Upper lobe of left lung (tissue), 6 donors: ENCODE measurements at places on chromosomes 5 and 9. TPM values are rescaled to one million over a fixed set of nuclear protein-coding genes. Genes with fewer than 3 reads are reported as not detected.

GZMA gene
- total RNA-seq: 4.1 TPM

GRCh38 chr9:19138084-19138483 lies 10.8 kb upstream of the PLIN2 start:
- no peak for DNase-seq

DNA sequence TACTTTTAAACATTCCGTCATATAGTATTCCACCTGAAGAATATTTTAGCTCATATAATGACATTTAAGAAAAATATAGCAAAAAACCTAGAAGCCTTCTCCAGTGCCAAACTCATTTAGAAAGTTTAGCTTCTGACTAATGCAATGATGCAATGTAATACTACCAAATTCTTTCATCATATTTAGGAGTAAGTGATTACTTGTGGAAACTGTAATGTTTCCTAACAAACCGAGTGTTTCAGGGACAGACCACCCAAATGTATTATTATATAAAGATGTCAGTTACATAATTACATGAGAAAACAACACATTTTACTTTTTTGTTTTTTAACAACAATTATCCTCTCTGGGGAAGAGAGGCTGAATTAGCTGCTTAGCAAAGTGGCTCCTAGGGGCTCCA lies 316.2 kb downstream of the ARL15 start:
- no peak for DNase-seq

GRCh38 chr9:124860582-124861341 lies 995 bp downstream of the RPL35 start:
- no peak for DNase-seq

DNA sequence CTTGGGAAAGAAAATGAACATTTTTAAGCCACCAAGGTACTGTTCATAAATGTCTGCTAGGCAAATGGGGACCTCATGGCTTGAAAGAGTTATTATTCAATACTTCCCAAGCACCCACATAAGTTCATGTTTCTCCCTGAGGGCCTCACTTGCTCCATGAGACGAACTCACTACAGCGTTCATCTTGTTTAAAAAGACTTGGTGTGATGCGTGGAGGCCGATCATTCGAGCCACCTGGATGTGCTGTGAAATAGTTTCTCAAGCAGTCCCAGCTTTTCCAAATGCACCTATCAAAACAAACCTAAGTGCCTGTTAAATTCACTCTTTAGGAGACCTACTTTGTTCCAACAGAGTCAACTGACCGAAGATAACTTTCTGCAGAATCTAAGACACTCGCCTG lies 103.2 kb downstream of the LHFPL2 start:
- no peak for DNase-seq

IL9 gene
- total RNA-seq: not detected

GRCh38 chr5:141845371-141845851 lies 32.8 kb downstream of the PCDH1 start:
- DNase-seq: no peak

RAB3C gene
- 0.09 TPM for total RNA-seq

DNA sequence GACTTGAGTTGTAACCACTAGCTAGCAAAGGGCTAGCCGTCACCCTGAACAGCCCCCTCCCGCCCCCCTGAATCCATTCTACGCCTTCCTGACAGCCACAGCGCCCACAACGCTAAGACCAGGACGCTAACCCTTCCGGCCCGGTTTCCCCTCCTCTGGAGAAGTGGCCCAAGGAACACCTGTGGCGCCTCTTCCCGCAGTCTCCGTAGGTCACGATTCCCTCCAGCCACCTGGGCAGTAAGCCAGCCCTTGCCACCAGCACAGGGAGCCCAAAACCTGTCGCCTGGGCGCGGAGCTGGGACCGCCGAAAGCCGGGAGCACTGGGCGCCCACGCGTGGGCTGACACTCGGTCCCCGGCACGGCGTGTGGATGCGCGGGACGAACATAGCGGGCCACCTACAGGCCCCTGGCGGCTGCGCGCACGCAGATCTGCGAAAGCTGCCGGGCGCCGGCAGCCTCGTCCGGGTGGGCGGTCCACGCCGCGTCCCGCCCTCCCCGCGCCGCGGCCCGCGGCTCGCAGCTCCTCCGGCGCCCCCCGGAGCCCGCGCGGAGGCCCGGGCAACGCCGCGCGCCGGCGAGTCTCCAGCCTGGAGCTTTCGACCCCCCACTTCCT lies 596 bp downstream of the IRF1 start:
- DNase-seq: peak; percentile 63

- peak; percentile 42 for DNase-seq
Observed at GRCh38 chr5:176611435-176611834, 1.5 kb upstream of the GPRIN1 start.

GRCh38 chr5:136375920-136376319 lies 10.6 kb upstream of the TRPC7 start:
- DNase-seq: no peak

DNA sequence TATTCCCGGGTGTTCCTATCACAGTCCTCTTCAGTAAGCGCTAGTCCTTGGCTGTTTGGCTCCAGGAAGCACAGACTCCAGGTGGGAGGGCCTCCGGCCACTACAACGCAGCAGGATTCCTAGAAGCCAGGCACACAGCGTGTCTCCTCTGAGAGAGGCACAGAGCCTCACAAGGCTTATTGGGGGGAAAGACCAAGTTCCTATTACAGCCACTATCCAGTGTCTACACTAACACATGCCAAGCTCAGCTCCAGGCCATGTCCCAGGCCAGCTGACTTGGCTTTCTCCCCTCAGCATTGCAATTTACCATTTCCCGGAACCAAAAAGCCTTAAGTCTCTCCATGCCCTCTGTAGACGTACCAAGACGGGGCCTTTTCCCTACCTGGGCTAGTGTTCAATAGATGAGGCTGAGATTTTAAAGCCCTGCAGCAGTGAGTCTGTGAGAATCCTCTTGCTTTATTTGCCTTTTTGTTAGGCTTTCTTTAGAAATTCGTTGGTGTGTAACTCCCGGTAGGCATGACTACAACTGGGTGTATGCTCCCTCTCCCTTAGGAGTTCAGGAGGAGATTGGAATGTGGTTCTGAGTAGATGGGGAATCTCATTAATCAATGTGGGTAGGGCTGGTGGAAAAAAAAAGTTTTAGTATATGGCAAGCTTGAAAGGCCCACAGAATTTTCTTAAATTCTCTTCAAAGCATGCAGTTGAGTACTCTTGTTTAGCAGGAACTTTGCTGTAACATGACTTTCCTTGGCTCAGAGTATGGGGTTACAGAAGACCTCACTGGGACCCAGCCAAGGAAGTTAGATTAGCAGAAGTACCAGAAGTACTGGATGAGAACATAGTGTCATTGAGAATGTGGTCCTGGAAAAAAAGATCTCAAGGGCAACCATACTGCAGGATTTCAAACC lies 84.3 kb upstream of the SLC1A3 start:
- no peak for DNase-seq

- no peak for DNase-seq
Observed at GRCh38 chr9:130537346-130538050, 41.9 kb upstream of the FUBP3 start.

DNA sequence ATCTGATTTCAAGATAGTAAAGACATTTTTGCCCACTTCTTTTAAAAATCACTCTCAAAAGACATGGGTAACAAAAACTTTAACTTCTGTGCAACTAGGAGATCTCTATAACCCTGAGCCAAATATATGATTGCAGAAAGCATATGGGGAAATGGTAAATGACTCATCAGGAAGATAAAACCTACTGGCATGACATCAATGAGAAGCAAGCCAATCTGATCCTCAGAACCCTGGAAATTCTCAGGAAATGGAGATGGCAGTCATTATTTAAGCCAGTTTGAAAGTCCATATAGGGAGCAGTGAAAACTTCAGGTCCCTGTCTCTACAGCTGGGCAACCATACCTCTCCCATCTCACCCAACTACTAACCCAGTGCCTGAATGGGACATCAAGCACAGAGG lies 249.7 kb upstream of the NREP start:
- no peak for DNase-seq

SSBP2 gene
- total RNA-seq: 23.0 TPM

DNA sequence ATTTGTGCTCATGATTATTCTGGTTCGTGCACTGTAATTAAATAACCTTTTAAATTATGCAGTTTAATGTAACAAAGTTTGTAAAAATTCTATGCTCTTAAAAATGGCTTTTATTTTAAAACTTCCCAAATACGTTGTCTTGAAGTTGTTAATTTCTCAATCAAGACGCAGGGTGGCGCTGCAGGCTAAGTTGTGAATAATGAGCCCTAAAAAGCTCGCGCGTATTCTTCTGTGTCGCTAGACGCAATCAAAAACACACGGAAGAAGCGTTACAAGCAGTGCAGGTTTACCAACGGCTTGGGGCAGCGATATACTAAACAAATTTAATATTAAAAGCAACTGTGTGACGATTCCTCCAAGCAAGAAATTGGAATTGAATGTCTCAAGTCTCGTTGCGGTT lies at the start of gene PCDHB4:
Gene PCDHB4 (plus strand): TSS at position 256 of the 400 bp plus-strand sequence. CDS start 181 bp downstream, outside the sequence.
- no peak for DNase-seq

- no peak for DNase-seq
Observed at GRCh38 chr5:125326150-125326510, 579.7 kb upstream of the ZNF608 start.

DNA sequence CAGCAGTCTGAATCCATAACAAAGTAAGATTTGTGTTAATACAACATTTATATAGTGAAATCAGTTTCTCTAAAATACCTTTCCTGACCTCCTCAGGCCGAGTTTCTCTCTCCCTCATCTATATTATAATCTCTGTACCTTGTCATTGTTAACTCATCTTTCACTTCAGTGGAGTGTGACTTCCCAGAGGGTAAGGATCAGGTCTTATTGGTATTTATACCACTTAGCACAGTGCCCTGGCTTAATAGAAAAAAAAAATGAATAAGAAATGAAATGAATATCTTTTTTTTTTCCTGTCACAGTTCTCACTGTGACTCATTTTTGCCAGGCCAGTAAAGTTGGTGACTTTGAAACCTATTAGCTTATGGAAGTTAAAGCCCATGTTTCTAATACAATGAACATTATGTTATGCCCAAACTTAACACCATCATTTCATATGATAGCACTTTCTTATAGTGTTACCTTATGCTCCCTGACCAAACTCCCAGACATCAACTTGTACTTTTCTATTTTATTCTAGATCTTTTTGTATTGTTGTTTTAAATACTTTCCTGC lies 90.1 kb downstream of the NR3C1 start:
- no peak for DNase-seq

DNA sequence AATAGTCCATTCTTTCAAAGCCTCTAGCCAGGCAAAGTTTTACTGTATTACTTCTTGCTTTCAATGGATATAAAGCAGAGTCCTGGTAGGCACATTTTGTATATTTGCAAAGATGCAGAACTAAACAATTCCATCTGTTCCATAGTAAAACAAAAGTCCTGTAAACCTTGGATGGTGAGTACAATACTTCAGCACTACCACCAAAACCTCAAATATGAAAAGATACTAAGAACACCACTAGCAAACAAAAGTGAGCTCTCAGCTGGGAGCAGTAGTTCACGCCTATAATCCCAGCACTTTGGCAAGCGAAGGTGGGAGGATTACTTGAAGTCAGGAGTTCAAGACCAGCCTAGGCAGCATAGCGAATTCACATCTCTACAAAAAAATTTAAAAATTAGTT lies 195.0 kb downstream of the MSX2 start:
- DNase-seq: no peak

GBA2 gene
- total RNA-seq: 69.6 TPM
